SK-N-DZ (cell line): ENCODE measurements at places on chromosomes 7 and 10.
A peak's percentile ranks its signal among the peaks of the same experiment; 100 is the strongest.

DNA sequence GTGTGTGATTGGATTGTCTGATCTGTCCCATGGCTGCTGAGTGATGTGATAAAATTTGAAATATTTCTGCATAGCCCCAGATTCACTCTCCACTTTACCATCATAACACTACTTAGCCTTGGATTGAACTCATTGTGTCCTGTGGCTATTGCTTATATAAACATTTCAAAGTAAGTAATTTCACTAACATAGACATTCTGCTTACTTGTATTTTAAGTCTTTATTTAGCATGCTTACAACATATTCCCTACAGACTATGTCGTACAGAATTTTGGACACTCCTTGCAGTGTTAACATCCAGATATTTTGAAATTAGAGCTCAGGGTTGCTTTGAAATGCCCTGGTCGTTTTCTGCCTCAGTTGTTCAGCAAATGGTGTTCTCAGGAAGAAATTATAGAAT lies 117.6 kb downstream of the LRRC4 start:
- no peak for DNase-seq

- peak; percentile 52 for DNase-seq
These were observed 293.9 kb downstream of the CCDC3 start for GRCh38 chr10:12707461-12708185.

DNA sequence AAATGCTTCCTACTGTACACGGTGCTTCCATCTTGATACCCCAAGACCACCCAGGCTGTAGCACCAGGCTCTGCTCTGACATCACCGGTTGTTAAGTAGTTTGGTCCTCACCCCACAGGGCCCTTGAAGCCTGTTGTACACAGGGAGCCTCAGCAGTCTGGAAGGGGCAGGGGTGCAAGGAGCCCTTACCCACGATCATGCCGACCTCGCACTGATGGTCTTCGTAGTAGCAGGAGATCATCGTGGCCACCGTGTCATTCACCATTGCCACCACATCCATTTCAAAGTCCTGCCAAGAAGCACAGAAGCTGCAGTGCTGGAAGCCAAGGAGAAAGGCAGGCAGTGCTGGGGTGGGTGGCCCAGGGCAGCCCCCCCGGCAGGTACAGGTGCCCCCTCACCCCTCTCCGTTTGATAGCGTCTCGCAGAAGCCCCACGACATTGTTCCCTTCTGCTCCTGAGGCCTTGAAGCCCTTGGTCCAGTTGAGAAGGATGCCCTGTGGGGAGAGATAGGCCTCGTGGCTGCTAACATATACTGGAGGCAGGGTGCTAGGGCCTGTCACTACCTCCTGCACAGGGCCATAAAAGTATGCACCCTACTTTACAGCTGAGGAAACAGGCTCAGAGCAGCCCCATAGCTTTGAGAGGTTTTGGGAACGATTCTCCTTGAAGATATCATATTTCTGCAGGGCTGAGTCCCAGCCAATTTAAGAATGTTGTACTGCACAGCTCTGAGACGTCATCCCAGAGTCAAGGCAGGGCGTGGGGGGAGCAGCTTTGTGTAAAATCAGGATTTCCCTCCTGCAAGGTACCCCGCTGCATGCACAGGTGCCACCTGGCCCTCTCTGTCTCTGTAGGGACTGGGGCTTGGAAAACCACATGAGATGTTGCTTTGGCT lies 8.7 kb upstream of the MYL7 start:
- no peak for DNase-seq

DNA sequence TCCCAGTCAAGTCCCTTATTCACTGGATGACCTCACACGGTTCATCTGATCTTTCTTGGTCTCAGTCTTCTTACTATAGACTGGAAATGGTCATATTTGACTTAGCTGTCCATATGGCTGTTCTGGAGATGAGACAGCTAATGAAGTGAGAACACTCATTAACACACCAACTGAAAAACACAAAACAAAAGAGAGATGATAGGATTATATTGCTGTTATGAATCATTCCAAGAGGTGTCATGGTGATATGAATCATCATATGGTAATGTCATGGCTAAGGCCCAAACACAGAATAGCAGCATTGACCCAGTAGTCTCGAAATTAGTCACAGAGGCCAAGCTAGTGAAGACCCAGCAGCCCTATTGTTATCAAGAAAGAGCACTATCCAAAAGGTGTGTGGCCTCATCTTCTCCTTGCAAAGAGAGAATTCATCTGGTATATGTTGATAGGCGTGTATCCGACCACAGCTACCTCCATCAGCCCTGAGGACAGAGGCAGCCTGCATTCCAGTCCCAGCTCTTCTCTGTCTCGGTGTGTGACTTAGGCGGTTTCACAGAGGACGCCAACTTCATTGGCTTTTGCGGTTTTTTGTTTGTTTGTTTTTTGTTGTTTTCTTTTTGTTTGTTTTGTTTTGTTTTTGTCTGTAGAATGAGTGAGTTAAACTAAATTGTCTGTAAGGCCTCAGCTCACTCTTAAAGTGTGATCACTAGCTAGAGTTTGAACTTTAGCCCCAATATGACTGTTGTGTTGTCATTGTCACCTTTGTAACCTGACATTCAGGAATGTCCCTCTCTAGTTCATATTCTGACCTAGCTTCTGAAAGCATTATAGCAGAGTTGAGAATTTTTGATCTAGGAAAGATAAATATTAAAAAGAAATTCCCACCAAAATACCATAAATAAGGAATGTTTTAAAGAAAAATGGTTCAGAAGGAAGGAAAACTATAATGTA lies 97.4 kb upstream of the PDCD4 start:
- no peak for DNase-seq

DNA sequence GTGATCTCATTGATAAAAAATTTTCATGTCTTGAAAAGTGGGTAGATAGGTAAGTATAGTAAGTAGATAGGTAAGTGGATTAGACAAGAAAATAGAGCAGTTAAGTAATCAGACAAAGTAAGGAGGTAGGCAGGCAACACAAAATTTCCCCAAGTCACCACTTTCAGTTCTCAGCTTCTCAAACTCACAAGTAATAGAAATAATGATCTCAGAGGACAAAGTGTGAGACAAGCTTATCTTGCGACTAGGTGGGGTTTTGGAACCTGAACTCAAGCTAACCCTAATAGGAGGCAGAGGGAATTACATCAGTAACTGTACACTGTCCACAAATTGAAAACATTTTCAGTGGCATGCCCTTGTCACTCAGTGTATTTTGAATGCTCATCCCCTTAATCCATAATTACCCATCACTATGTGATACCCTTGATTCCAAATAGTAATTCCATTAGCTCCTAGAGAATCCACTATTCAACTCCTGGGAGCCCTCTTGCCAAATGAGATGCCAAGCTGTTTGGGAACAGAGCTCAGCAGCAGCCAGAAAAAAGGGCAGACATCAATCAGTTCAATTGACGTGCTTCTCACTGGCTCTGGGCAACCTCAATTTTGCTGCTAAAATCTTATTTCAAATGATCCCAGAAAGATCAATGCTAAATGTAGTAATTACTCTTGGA lies 703.2 kb downstream of the XPNPEP1 start:
- no peak for DNase-seq

GRCh38 chr10:14787938-14788337 lies 13.2 kb upstream of the FAM107B start:
- no peak for DNase-seq

- DNase-seq, result no peak
These were observed 2.5 kb downstream of the PODXL start for GRCh38 chr7:131553931-131554330.

- no peak for DNase-seq
These were observed 94.9 kb downstream of the CHST15 start for GRCh38 chr10:123998197-123999141.

DNA sequence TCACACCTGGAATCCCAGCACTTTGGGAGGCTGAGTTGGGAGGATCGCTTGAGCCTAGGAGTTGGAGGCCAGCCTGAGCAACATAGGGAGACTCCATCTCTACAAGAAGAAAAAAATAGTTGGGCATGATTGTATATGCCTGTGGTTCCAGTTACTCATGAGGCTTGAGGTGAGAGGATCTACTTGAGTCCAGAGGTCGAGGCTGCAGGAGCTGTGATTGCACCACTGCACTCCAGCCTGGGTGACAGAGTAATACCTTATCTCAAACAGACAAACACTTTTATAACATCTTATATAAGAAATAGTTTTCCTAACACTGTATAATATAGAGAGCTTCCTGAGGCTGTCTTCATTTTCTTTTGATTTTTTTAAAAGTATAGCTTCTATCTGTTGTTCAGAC lies 448.4 kb upstream of the COBL start:
- no peak for DNase-seq

DNA sequence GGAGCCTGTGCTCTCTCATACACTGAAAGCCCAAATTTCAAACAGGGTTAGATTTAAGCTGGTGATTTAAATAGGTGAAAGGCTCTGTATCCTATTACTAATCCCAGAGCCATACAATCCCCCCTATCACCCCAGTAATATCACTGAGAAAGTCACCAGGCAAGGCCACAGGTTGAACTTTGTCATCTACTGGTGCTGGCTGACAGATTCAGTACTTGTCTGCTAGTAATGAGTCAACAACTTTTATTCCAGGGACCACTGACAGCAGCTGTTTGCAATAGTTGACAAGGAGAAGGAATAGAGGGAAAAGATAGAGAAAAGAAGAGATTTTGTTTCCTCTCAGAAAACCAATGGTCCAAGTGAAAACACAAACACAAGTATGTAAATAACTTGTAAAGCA lies 10.4 kb downstream of the ASB15 start:
- no peak for DNase-seq

DNA sequence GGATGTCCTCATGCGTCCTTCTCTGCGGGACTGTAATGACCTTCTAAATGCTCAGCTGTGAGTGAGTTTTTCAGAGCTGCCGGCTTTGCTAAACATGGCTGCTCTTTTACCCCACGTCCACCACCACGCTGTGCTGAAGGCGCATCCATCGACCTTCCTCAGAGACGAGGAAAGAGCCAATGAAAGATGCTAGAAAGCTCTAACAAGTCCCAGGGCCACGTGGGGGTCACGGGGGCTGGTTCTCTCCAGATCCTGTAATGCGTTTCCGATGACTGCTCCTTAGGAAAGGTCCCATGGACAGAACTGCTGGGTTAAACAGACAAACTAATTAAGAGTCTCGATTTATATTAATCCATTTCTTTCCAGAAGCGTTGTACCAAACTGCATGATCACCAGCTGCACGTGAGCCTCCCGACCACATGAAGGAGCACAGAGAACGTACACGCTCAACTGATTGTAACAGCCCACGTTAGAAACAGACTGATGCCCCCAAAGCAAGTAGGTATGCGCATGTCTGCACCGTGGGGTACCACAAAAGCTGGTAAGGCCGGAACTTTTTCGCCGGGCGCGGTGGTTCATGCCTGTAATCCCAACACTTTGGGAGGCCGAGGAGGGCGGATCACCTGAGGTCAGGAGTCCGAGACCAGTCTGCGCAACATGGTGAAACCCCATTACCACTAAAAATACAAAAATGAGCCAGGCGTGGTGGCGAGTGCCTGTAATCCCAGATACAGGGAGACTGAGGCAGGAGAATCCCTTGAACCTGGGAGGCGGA lies 109.6 kb downstream of the TCERG1L start:
- no peak for DNase-seq

GRCh38 chr7:123057911-123058310 lies 62.4 kb upstream of the TAS2R16 start:
- no peak for DNase-seq

DNA sequence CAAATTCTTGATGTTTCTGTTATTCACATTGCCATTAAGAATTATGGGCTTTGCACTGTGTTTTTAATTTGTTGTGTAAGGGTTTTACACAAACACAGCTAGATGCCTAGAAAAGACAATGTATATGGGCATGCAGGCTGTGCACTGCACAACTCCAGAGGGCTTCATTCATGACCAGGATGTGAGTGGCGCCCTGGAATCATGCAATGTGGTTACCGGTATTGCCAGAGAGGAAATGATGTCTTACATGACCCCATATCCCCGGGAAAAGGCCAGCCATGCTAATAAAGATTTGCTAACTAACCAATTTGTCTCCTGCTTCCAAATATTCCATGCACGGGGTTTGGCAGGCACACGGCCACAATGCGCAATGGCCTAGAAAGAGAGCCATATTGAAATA lies 16.9 kb downstream of the KCNMA1 start:
- no peak for DNase-seq

- peak; percentile 49 for DNase-seq
These were observed 105.7 kb downstream of the RPS24 start for GRCh38 chr10:78139341-78139740.

- peak; percentile 69 for DNase-seq
These were observed 476 bp upstream of the RET start for GRCh38 chr10:43076311-43076875.

- DNase-seq, result no peak
These were observed 4.7 kb downstream of the RBM20 start for GRCh38 chr10:110648692-110649346.

DNA sequence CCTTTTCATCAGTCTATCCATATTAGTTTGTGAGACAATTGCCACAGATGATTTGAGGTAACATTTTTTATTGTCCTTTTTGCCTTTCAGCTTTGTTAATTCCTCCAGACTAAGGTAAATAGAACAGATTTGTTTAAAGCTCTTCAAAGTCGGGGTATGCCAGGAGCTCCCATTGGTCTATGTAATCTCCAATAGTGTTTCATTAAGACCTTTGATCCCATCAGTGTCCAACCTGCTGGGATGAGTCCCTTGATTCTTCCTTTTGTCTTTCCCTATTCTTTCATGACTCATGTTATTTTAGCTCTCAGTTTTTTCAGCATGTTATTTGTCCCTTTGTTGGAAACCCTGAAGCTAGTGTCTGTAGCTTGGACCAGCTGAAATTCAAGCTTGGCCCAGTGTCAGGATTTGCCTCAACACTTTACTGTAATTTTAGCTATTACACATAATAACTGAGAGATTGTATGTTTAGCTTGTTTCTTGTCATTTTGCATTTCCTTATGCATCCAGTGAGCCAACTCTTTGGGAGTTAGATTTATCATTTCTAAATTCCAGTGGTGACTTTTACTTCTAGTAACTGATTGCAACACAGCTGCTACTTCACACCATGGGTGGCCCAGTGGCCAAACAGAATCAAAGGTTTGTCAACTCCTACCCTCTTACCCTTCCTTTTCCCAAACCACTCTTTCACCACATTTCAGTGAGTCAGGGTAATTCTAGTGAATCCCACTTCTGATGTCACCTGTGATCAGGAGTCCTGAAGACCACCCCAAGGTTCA lies 15.3 kb downstream of the AGBL3 start:
- no peak for DNase-seq

DNA sequence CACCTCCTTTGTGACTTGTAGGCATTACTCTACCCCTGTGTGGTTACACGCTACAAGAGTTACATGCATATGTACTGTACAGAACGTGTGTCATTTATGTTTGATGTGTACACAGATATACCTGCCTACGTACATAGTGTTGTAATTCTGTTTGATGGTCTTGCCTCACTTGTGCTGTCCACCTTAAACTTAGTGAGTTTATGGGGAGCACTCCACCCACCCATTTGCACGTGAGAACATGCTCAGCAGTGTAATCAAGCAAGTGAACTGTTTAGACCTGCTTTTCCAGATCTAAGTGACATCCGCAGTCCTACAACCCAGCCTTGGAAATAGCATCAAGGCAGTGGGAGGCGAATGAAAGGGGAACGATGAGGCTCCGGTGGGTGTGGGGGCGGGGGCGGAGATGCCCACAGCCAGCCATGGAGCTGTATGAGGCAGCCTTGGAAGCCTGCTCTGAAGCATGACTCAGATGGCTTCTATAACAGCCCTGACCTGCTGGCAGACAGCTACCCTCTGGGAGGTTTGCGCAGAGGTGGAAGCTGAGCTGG lies 52.1 kb downstream of the SUFU start:
- DNase-seq, result no peak
